ENCODE measurements at places on chromosomes 11 and 22. TPM values are rescaled to one million over a fixed set of nuclear protein-coding genes. Genes with fewer than 3 reads are reported as not detected.

DNA sequence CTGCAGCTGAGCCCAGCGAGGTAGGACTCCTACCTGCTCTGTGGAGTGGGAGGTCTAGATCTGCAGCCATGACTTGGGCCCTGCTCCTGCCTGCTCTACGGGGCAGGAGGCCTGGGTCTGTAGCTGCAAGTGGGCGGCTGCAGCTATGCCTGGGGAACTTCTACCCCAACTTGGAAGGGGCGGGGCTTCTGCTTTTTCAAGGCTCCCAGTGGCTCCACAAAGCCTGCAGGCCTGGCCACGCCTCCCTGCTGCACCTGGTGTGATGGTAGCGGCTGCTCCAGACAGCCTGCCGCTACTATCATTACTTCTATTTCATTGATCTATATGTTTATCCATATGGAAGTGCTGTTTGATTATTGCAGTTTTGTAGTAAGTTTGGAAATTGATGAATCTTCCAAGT is 121.2 kb downstream of the NELL1 start:
- no peak for DNase-seq

DNA sequence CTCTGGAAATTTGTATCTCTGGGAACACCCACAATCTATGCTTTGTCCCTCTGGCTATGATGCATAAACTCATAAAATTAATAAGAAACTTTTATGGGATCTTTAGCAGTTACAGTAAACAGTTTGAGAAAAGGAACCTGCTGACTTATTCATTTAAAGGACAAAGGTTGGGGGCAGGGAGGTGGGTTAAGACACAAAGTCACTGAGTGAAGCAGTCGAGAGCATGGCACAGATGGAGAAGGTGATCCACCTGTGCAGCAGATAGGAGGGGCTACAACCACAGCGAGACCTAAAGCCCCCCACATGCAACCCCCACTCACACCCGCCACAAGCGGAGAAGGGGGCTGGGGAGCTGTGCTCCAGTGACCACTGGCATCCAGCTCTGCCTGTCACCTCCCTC is 45.0 kb downstream of the SMCO4 start:
- no peak for DNase-seq

DNA sequence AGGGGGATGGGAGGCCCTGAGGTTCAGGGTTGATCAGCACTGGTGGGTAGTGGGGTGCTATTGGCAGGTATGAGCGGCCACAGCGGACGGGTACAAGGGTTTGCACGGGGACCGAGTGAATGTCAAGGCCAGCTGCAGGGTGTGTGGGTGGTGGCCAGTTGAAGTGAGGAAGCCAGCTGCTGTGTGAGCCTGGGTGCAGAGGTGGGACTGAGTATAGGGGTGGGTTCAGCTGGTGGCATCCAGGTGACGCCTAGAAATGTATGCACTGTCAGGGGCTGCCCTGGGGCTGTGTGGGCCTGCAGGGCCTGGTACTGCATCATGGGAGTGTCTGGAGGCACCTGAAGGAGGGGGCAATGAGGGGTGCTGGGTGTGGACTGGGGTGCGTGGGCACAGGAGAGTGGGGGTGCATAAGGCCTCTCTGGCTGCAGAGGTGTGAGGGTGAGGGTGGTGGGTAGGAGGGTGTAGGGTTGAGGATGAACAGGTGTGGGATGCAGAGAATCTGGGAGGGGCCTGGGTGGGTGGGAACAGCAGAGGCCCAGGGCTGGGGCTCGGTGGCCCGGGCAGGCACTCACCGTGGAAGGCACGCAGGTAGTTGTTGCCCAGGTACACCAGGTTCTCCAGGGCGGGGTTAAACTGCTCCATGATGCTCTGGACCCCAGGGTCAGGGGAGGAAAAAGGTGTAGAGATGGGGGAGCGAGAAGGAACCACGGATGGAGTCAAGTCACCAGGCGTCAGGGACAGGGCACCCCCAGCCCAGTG is 1.7 kb downstream of the BAIAP2L2 start:
- no peak for DNase-seq

Gene DTX4
- polyA plus RNA-seq, result 0.46 TPM

All from psoas muscle (tissue), 8 donors.